ENCODE measurements at places on chromosomes 2 and 18.

DNA sequence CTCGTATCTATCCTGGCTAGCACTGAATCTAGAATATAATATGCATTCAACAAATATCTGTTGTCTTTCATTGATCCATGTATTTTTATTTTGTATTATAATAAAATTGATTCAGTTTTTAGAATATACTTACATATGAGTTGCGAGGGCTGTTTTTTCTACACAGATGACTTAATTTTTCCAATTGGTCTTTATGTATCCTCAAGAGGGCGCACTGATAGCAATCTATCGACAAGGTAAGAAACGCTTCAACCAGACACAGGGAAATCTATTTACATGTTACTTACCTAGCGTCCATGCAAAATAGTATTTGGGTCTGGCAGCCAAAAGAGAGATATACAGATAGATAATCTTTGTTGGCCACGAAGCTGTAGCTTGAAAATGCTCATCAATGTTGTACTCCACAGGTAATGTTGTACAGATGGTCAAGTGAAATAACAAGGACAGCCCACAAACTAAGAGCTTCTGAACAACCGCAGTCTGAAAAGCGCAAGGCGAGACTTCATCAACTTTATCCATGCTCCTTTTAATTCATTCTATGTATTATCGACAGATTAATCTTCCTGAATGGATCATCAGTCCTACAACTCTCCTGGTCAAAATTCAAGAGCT lies 35.5 kb upstream of the KIDINS220 start:
- DNase-seq = no peak

DNA sequence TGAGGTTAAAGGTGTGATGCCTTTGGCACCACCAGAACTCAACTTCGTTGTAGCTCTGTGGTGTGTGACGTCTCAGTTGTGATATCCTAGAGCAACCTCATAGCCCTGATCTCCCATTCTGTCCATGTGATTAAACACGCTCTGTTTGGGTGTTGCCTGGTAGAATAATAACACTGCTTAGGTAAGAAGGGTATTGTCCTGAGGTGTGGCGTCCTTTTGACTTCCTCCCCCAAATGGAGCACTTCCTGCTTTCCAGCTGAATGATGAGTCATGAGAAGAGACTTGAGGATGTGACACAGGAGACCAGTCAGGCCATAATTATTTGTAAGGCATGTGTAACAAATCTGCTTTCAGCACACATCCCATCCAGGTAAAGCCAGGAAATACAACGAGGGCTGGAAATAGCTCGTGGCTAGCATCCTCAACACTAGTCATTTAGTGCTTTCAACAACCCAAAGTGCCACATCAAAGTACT lies 100.7 kb downstream of the RAPGEF4 start:
- DNase-seq = no peak

DNA sequence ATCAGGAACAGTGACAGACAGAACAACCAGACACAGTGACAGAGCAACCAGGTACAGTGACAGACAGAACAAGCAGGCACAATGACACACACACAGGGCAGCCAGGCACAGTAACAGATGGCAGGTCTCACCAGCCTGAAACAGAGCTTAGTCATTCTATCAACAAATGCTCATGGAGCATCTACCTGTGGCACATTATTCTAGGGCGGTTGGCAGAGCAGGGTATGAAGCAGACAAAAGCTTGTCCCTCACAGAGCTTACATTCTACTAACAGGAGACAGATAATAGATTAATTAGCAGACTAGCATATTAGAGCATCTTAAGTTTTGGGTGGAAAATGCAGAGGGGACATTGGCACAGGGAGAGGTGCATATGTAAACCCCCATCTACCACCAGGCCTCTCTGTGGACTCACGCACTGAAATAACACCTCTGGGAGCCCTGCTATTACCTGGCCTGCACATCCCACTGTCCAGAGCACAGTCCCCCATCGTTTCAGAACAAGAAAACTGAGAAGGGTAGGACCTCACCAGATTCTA lies 64.1 kb upstream of the RAB6C start:
- no peak for DNase-seq

DNA sequence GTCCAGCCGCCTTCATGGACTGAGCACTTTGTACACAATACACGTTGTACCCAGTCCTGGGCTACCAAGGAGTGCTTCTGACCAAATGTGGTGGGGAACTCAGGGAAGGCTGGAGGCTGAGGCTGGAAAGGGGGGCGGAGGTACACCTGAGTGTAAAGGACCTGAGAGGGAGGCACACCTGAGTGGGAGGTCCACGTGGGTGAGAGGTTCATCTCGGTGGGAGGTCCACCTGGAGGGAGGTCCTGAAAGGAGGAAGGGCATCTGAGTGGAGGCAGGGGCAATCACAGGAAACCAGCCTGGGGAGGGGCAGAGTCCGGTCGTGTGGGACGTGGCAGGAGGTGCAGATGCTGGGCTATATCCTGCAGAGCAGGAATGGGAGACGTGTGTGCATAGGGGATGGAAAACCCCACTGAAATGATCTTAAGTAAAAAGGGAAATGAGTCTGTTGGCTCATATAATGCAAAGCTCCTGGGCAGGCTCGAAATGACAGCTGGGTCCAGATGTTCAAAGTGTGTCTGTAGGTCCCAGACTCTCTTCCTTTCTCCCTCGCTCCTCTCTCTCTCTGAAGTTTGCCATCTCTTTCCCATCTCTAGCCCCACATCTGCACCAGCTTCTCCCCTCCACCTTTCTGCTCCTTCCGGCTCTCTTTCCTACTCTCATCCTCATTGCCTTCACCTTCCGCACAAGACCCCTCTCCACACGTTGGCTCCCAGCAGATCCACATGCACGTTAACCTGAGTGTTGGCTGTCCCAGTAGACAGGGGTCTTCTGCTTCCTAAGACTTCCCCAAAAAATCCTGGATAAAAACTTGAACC lies 137.7 kb downstream of the PXDN start:
- DNase-seq = no peak

GRCh38 chr18:32302806-32303205 lies 113.0 kb downstream of the MEP1B start:
- no peak for DNase-seq

GRCh38 chr2:190791347-190791975 lies 89.2 kb upstream of the GLS start:
- DNase-seq = peak; percentile 29

DNA sequence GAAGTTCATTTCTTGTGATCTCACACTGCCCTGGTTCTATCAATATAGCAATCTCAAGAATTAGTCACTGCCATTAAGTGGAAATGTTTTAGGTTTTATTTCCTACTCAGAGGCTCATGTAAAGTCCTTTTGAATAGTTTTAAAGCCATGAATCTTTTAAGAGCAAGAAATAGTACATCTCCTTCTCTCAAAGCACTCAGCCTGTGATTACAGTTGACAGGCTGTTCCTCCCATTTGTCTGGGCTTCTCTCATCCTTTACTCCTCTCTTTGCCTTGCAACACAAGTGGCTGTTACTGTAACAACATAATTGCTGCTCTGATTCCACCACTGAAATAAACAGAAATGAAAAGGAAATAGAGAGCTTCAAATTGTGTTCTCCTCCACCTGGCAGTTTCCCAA lies 18.4 kb downstream of the GRP start:
- no peak for DNase-seq

GRCh38 chr2:179268277-179268925 lies 3.8 kb upstream of the SESTD1 start:
- DNase-seq = no peak

DNA sequence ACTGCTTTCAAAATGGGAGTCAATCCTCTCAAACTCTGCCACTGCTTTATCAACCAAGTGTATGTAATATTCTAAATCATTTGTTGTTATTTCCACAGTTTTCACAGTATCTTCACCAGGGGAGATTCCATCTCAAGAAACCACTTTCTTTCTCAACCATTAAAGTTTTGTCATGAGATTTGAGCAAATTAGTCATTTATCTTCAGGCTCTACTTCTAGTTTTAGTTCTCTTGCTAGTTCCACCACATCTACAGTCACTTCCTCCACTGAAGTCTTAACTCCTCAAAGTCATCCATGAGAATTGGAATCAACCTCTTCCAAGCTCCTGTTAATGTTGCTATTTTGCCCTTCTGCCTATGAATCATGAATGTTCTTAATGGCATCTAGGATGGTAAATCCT lies 545.8 kb downstream of the ARHGAP15 start:
- no peak for DNase-seq

- DNase-seq = no peak
Observed at GRCh38 chr2:26175466-26176278, 2.8 kb downstream of the GAREM2 start.

- no peak for DNase-seq
Observed at GRCh38 chr2:221444106-221444505, 128.0 kb downstream of the EPHA4 start.

- DNase-seq = peak; percentile 27
Observed at GRCh38 chr2:237154082-237154638, 68.5 kb downstream of the COPS8 start.

- no peak for DNase-seq
Observed at GRCh38 chr18:419541-420175, 80.8 kb downstream of the COLEC12 start.

- DNase-seq = peak; percentile 39
Observed at GRCh38 chr18:13217466-13217961, 1.0 kb upstream of the LDLRAD4 start.

- no peak for DNase-seq
Observed at GRCh38 chr2:22360735-22361374, 1024.1 kb upstream of the KLHL29 start.

GRCh38 chr18:53527365-53527764 lies 697.1 kb downstream of the MBD2 start:
- no peak for DNase-seq

- DNase-seq = no peak
Observed at GRCh38 chr2:20666304-20667150, at the start of gene GDF7. Gene GDF7 (plus strand): TSS chr2:20667144. CDS start chr2:20667240, 96 bp downstream.

DNA sequence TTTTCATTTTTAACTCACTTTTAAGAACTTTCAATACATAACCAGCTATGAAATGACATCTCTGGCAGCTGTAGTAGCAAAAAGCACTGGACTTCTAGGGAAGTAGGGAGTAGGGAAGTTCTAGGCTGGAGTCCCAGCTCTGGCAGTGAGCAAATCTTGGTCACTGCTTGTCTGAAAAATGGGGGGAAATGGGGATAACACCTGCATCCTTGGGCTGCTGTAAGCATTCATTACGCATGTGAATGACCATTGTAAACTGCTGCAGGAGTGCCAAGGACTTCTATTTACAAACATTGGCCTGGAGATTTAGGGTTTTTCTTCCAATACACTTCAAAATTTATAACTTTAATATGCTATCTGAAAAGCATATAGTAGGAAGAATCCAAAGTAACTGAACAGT lies 972 bp upstream of the MPP4 start:
- no peak for DNase-seq
